ENCODE measurements at places on chromosomes 3 and 15.
A peak's percentile ranks its signal among the peaks of the same experiment; 100 is the strongest.

- no peak for DNase-seq
These were observed 100.9 kb downstream of the PLCL2 start for GRCh38 chr3:16985608-16986007.

DNA sequence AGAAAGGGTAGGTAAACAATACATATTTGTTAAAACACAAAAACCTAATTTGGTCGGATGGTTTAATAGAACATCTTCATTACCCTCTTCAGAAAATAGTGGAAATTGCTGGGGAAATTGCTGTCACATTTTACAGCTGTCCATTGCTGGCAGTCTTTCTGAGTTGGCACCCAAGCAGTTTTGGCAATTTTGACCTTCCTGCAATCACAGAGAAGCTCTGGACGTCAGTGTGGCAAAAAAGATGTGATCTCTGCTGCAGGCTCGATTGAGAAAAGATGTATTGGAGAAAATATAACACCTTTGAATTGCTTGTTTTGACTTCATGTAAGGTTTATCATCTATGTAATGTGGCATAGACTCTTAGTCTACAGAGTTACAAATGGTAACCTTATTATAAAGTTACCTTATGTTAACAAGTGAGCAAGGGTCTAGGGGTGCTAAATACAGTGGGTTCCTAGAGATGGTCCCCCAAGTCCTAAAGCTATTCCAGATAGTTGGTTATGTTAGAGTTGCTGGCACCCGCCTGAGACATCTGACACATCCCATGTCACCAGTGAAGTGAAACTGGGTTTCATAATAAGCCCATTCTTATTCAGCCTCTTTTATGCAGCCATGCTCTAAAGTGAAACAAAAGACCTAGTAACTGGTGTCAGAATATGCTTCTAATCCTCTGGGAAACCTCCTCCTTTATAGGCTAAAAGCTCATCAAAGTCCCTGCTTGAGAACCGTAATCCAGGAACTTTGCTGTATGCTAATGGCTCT is 14.0 kb downstream of the UBE2E1 start:
- DNase-seq = peak; percentile 55

DNA sequence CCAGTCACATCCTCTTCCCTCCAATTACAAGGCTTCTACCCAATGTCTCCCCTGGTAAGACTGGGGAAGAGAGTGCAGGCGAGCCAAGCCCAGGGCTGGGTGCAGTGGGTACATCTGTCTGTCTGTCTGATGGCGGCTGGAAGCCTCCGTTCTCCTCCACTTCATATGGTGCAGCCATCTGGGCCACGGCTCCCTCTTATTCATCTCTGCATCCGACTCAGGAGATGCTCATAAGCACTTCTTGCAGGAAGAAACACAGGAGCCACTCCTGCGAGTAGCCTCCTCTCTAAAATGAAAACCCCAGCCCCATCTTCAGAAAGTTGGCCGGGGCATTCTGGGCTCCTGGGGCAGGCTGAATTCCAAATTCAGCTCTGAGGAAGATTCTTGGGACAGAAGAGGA is 67.5 kb upstream of the SLC6A6 start:
- DNase-seq = no peak

GRCh38 chr15:77904436-77904821 is 173.1 kb downstream of the TBC1D2B start:
- DNase-seq = no peak
